ENCODE measurements at places on chromosomes 7 and 10.
A peak's percentile ranks its signal among the peaks of the same experiment; 100 is the strongest.

DNA sequence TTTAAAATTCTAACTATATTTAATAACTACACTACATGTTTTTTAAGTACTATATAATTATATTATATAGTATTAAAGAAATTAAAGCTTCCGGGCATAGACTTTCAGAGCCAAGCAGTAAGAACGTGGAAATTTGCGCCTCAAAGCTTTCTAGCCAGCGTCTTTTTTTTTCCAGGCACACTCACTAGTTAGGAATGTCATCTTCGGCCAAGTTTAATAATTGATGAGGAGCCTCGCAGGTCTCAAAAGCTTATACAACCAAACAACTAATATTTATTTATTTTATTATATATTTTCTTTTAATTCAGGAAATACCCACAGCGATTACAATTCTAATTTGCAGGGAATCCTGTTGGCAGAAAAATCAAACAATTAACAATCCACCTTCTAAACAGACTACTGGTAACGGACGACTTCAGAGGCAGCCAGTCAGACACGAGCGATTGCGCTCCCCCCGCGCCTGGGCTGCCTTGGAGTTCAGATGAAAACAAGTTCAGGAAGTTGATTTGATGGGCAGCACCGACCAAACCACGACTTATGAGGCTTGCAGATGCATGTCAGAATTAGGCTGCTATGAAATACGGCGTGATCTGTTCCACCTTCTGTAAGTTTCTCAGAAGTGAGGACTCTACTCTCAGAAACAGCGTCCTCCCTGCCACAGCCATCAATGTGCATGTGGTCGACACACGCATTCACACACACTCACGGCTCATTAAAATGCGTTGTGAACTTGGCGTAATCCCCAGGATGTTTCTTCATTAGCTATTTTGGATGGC lies 431.8 kb upstream of the MGMT start:
- DNase-seq = no peak

GRCh38 chr10:133356549-133357284 lies 1.1 kb downstream of the FUOM start:
- no peak for DNase-seq

GRCh38 chr10:128324058-128324827 lies 198.0 kb upstream of the MKI67 start:
- DNase-seq = peak; percentile 10

DNA sequence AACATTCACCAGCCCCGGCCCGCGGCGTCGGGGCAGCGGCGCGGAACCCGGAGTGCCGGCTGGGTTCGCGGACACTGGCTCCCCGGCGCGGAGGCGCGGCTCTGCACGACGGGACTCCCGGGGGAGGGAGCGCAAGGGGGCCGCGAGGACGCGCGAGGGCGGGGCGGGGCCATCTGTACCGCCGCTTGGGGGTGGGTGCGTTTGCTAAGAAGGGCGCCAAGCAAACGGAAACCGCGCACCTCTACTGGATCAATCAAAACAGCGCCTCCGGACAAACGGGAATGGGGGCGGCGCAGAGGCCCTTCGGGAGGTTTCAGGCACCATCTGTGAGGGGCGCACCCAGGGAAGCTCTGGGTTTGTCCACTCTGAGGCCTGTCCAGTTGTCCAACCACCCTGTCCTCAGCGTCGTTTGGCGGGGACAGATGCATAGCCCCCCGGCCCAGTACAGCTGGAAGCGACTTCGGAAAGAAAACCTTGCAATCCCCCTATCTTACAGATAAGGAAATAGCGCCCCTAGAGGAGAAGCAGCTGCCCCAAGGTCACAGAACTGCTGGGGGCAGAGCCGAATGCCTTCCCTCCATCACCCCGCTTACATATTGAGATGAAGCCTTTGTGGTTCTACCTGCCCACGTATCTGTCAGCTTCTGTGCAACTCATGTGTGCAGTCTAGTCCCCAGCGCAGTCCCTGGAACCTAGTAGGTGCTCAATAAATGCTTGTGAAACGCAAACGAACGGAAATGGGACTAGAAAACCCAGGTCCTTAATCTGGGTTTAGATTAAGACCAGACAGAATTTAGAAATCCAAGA lies 10.7 kb upstream of the SLIT1 start:
- peak; percentile 45 for DNase-seq

- DNase-seq = no peak
Measured at GRCh38 chr10:31073996-31074721, 42.5 kb upstream of the ZNF438 start.

- DNase-seq = peak; percentile 80
Measured at GRCh38 chr10:92757066-92757710, 67.4 kb downstream of the HHEX start.

DNA sequence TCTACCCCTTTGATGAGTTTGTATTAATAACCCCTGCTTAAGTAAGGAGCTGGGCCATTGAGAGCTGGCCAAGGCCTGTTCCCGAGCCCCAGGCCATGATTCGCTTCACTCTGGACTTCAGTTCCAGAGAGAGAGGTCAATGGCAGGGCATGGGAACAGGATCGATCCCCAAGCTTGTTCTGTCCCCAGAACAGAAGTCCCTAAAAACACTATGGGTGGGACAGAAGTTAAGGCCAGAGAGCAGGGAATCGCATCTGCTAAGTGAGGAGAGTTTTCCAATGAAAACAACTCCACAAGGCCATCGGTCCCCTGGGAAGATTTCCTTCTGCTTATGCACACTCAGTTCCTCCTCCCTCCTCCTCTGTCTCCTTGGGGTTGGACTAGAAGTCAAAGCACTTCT lies 159.6 kb downstream of the LSM5 start:
- DNase-seq = no peak

GRCh38 chr10:91140995-91141549 lies 79.4 kb upstream of the PCGF5 start:
- no peak for DNase-seq

DNA sequence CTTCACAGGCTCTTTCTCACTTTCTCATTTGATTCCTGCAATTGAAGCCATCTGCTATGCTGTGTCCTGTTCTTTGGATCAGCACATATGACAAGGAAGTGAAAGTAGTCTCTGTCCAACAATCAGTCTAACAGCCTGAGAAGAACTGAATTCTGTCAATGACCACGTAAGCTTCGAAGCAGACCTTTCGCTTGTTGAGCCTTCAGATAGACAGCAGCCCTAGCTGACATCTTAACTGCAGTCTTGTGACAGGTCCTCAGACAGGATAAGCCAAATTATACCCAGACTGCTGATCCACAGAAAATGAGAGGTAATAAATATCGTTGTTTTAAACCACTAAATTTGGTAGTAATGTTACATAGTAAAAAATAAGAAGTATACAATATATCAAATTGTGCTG lies 691.0 kb upstream of the LRRTM3 start:
- DNase-seq = peak; percentile 22

DNA sequence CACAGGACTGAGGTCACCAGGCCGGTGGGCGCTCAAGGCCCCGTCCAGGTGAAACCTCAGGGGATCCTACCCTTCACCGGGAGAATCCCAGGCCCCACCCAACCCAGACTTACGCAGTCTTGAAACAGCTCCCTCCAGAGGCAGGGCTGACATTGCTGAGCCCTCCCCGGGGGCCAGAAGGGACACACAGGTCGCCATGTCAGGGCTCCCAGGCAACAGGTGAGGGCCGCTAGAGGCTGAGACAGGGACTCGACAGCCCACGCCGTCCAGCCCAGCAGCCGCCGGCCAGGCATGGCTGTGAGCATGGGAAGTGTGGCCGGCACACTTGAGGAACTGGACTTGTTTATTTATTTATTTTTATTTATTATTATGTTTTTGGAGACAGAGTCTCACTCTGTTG lies 10.3 kb downstream of the MICALL2 start:
- no peak for DNase-seq

GRCh38 chr10:123640016-123640535 lies 26.1 kb upstream of the GPR26 start:
- no peak for DNase-seq

DNA sequence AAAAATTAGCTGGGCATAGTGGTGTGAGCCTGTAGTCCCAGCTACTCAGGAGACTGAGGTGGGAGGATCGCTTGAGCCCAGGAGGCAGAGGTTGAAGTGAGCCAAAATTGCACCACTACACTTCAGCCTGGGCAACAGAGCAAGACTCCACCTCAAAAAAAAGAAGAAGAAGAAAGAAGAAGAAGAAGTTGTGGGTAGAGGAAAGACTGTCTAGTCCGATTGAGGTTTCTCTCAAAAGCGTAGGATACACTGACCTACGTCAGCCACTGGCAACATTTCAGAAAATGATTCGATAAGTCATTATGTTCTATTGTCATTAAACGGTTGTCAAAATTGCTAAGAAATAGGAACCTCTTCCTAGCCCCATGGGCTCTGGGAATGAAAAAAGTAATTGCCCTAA lies 22.3 kb upstream of the RHBDD2 start:
- peak; percentile 22 for DNase-seq

DNA sequence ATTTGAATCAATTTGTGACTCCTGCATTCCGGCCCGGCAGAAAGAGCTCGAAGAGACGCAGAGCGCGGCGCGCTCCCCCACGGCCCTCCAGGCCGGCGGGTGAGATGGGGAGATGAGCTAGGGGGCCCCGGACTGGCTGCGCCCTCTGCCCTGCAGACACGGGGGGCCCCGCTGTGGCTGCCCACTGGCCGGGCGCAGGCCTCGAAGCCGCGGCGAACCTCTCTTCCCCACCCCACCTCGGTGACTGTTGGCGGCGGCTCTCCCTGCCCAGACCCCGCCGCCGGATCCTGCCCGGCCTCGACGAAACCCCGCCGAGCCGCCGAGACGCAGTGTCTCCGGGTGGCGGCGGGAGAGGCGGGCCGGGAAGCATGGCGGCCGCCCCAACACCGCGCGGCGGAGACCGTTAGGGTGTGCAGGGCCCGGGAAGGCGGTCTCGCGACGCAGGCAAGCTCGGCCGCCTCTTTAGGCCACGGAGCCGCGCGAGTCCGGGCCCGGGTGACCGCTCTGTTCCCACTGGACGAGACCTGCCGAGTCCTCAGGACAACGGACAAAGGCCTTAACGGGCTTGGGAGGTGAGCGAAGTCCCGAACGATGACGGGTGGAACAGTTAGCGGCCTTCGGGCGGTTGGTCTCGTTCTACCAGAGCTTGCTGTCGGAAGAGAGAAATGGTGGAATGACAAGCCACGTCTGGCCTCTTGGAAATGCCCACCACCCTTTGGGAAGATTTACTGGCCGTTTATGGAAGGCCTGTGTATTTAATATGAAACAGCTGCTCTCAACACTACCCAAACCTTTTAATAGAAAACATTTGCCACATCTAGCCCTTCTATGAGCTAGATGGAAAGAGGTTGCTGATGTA lies 24.3 kb downstream of the NUP42 start:
- no peak for DNase-seq

DNA sequence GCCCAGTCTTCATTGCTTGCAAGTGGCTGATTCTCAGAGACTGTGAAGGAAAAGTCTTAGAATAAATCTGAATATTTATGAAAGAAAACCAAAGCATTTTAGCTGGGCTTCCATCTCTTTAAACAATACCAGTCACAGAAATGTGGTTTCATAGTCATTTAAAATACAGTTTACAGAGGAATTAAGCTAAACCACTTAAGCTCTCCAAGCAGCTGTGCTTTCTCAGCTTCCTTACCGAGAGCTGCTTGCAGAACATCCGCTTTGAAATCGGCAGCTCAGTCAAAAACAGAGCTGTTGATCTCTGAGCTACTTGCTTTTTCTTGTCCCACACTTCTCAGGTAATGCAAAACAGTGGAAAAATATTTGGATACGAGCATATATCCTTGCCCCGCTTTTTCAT lies 134.5 kb downstream of the DYNC1I1 start:
- no peak for DNase-seq

- no peak for DNase-seq
Measured at GRCh38 chr10:123537188-123537961, 128.8 kb upstream of the GPR26 start.

DNA sequence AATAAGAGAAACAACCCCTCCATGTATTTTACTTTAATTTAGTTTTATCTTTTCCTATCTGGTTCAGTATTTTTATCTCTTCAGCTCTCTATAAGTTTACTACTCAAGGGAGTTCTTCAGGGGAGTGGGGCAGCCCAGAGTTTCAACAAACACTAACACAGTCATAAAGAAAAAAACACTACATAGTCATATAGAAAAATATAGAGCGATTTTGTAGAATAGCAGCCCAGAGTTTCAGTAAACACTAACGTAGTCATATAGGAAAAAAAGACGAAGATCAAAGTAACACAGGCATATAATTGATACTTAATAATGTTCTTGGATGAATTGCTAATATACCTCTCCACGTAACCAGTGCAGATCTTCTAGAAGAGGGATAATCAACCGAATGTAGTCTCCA lies 54.7 kb downstream of the PON1 start:
- no peak for DNase-seq

GRCh38 chr10:121032460-121032859 lies 181.3 kb downstream of the WDR11 start:
- DNase-seq = no peak

GRCh38 chr7:67484244-67484751 lies 487.7 kb downstream of the TYW1 start:
- DNase-seq = peak; percentile 71

GRCh38 chr7:150642926-150643325 lies 10.7 kb upstream of the GIMAP6 start:
- no peak for DNase-seq

Measured in pons (tissue), 1 donor.